ENCODE measurements at places on chromosomes 4 and X. TPM values are rescaled to one million over a fixed set of nuclear protein-coding genes. Genes with fewer than 3 reads are reported as not detected.

ZFP92 gene
- total RNA-seq: not detected

PASD1 gene
- total RNA-seq: not detected

SPANXB1 gene
- not detected for total RNA-seq

SYTL5 gene
- total RNA-seq: not detected

MTCP1 gene
- 32.2 TPM for total RNA-seq

ASB12 gene
- total RNA-seq: not detected

WDR17 gene
- total RNA-seq: 1.5 TPM

TMEM150C gene
- 0.10 TPM for total RNA-seq

All from MCF 10A (cell line).